Frontal cortex (tissue), 4 donors: ENCODE measurements at places on chromosomes 6 and 20. TPM values are rescaled to one million over a fixed set of nuclear protein-coding genes. Genes with fewer than 3 reads are reported as not detected.

- no peak for DNase-seq
Measured at GRCh38 chr6:35089216-35089934, 51.8 kb downstream of the TCP11 start.

DNA sequence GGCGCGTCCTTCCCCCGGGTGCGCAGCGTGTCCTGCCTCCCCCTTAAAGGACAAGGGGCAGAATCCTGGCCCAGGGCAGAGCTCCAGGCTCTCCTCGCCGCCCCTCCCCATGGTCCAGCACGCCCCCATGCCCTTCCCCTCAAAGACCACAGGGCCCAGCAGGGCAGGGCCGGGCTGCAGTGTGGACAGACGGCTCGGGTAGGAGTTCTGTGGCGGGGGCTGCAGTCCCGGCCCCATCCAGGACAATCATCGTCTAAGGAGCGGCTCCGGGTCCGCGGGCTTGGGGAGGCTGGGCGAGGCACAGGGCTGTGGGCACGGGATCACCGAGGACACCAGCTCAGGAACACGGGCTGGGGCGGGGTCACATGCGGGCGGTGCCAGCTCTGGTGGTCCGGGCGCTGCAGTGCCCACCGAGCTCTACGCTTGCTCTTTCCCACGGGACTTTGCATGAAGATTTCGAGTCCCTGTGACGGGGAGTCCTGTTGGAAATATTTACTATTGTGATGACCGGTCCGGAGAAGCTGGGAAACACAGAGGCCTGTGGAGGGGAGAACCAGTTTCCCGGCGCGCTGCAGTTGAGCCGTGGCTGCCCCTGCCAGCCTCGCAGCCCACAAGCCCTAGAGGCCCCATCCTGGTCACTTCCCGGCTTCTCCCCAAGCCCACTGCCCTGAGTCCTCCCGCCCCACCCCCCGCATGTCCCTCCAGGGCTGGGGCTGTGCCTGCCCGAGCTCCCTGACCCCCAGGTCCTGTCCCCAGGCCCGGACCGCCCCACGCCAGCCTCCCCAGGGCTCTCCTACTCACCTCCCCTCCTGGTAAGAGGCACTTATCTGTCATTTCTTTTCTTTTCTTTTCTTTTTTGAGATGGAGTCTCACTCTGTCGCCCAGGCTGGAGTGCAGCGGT, 20.6 kb downstream of the SLC17A9 start:
- DNase-seq: no peak

GRCh38 chr6:53987522-53987888, 123.7 kb upstream of the MLIP start:
- DNase-seq: no peak

- DNase-seq: no peak
Measured at GRCh38 chr6:14721103-14721758, 524.6 kb upstream of the JARID2 start.

DNA sequence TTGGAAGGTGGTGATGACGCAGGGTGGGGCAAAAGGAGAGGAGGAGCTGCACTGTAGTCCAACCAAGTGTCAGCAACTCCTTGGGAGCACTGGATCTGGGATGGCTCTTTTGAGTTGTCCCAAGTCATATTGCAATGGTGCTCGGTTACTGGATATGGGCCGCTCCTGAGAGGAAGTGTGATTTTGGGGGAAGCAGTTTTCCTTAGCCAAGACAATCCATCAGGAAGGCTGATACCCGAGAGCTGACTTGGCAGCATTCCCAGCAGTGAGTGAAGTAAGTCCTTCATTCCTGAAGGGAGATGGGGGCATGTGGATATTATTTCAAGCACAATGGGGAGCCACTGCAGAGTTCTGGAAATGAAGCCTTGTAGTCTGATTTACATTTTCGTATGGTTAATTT, 354.1 kb downstream of the RFPL4B start:
- no peak for DNase-seq

- no peak for DNase-seq
Measured at GRCh38 chr6:30689022-30689865, 1.5 kb downstream of the NRM start.

GRCh38 chr20:49278818-49279676, 1.2 kb upstream of the ZNFX1 start:
- no peak for DNase-seq

- no peak for DNase-seq
Measured at GRCh38 chr6:24481449-24481848, 7.9 kb downstream of the GPLD1 start.

DNA sequence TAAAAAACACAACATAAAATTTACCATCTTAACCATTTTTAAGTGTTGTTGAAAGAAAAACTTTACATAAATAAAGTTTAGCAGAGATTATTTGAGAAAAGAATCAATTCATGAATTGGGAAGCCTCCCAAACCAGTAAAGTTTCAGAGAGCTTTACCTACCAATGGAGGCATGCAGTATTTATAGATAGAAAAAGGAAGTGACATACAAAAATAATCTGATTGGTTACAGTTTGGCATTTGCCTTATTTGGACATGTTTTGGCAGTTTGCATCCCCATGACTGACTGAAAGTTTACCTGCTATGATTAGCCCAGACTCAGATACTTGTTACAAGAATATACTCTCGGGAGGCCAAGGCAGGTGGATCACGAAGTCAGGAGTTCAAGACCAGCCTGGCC, 3.7 kb upstream of the CMTR1 start:
- no peak for DNase-seq

GRCh38 chr6:132973514-132973993, 159.2 kb downstream of the RPS12 start:
- no peak for DNase-seq

GRCh38 chr6:71745525-71745924, 140.8 kb upstream of the RIMS1 start:
- no peak for DNase-seq

The SOBP gene
- total RNA-seq: 42.4 TPM

The CD93 gene
- total RNA-seq: 10.6 TPM

The C20orf144 gene
- 0.41 TPM for total RNA-seq

The ZFP57 gene
- total RNA-seq: not detected
